ENCODE measurements at places on chromosomes 16 and 17.

GRCh38 chr17:40520991-40521453 is 19.6 kb upstream of the TNS4 start:
- no peak for DNase-seq

DNA sequence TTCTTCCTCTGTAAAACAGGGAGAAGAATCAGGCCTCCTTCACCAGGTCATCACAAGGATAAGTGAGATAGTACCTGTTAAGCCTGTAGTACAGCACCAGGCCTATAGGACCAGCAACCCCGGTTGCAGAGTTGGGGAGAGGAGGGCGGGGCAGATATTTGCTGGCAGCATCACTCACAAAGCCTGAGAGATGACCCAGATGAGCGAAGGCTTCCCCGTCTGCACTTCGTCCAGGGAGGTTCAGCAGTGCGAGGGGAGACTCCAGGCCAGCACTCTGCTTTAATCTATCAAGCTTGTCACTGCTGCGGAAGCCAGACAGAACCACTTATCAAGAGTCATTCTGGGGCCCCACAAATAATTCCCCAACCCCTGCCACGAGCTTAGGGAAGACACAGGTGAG is 15.8 kb upstream of the RBBP6 start:
- DNase-seq = no peak

DNA sequence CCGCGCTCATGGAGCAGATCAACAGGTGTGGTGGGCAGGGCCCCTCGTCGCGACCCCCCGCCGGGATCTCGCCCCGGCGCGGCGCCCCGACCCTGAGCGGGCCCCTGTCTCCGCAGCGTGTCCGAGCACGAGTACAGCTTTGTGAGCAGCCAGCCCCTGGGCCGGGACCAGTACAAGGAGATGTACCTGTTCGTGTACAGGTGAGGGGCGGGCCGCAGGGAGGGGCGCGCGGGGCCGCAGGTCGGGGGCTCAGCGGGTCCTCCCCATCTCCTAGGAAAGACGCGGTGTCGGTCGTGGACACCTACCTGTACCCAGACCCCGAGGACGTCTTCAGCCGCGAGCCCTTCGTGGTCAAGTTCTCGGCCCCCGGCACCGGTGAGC is 848 bp downstream of the DNASE1L2 start:
- DNase-seq = peak; percentile 7

- DNase-seq = no peak
These were observed 22.8 kb downstream of the NUP85 start for GRCh38 chr17:75228305-75228704.

- DNase-seq = no peak
These were observed 6.4 kb upstream of the GGT6 start for GRCh38 chr17:4566785-4567184.

GRCh38 chr17:45016823-45017222 is 34.6 kb downstream of the DCAKD start:
- DNase-seq = no peak

- no peak for DNase-seq
These were observed 98.2 kb upstream of the GNAO1 start for GRCh38 chr16:56093055-56093454.

GRCh38 chr17:63366241-63366566 is 79.9 kb downstream of the CYB561 start:
- no peak for DNase-seq

DNA sequence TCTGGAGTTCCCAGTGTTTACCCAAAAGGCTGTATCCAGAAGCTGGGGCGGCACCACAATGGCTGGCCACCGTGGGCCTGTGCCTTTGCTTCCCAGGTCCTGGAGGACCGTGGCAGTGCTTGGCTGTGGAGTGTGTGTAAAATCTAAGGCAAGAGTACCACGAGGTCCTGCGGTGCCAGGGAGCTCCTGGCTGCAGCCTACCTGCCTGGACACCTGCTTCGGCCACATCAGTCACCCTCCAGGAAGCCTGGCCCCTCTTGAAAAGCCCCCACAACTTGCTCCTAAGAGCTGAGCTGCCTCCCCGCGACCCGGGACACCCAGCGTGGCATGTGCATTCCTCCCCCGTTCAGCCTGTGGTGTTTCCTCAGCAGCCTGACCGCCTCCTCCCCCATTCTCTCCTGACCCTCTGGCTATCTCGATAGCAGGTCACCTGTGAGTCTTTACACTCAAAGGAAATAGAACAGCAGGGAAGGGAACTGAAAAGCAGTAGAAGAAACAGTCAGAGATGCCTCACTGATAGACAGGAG is 7.9 kb downstream of the TIMM22 start:
- DNase-seq = no peak

DNA sequence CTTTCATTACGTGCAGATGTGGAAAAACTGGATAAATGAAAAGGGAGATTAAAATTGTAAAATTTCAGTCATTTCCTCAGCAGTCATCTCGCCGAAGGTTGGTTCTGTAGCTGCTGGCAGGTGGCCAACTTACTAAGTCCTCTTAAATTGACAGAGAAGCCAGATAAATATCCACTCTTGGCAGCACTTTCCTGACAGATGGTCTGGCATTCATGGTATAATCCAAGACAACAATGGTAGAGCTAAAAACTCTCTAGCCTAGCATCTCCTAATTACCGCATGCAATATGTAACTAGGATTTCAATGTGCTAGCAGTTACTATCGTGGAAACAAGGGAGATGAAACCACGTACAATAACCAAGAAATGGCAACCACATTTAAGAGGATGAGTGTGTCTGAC is 306.3 kb downstream of the CNTNAP4 start:
- no peak for DNase-seq

- no peak for DNase-seq
These were observed 308.9 kb upstream of the DYNLRB2 start for GRCh38 chr16:80231888-80232287.

DNA sequence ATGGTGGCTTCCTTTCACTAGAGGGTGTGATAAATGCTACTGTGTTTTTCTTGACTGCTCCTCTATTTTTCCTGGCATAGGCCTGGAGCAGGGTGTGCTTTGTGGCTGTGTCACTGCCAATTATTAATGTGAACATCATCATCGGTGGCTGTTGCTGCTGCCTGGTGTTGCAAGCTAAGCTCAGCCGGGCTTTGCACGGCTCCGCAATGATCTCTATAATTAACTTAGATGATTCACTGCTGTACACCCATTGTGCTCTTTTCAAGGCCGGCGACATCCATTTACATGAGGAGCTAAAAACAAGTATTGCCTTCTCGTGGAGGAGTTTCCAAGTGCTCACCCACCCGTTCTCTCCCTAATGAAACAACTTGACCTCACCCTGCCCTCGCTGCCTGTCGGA is 160.1 kb upstream of the IRX3 start:
- no peak for DNase-seq

- no peak for DNase-seq
These were observed 7.5 kb upstream of the CALB2 start for GRCh38 chr16:71350821-71351557.

GRCh38 chr16:68762996-68763756 is 26.1 kb downstream of the CDH1 start:
- DNase-seq = no peak

GRCh38 chr16:81730090-81731051 is 48.7 kb upstream of the PLCG2 start:
- peak; percentile 77 for DNase-seq

DNA sequence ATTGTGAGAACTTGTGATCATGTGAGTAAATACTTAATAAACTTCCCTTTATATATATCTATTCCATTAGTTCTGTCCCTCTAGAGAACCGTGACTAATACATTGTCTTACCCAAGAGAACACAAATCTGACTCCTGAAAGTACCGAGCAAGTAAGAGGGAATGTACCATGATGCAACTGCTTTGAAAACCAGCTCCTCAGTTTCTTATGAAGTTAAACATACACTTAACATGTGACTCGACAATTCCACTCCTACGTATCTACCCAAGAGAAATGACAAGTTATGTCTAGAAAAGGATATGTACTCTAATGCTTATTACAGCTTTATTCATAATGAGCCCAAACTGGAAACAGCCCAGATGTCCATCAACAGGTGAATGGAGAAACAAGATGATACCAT is 8.8 kb upstream of the GJD3 start:
- DNase-seq = no peak

GRCh38 chr16:88681084-88681680 is 5.1 kb downstream of the SNAI3 start:
- DNase-seq = peak; percentile 91

DNA sequence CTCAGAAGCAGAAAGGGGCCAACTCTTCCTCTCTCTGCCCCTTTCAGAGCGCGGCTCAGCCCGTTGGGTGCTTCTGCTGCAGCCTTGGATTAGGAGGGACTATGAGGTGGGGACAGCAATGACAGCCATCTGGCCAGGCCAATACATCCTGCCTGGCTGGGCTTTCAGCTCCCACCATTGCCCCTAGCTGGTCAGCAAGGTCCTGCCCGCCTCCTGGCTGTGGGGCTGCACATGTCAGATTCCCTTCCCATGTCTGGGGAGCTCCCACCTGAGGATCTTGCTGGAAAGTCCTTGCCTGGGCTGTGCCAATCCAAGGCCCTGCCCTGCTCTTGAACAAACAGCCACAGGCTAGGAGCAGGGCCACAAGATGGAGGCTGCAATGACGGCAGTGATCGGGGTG is 8.3 kb downstream of the TRIM65 start:
- no peak for DNase-seq

DNA sequence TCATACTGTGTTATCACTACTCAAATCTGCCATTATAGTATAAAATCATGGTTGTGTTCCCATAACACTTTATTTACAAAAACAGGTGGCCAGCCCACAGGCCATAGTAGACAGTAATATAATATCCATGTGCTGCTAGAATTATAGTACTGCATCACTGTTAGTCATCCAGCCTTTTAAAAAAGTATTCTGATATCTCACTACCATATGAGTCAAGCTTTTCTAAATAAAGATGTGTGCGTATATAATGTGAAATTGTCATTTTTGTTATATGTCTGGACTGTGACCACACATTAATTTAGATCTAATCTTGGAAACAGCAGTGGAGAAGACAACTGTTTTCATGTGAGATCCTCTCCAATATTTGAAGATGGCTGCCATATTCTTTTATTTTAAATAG is 1049.1 kb upstream of the GOT2 start:
- no peak for DNase-seq

- peak; percentile 7 for DNase-seq
These were observed 12.2 kb downstream of the TSPOAP1 start for GRCh38 chr17:58316260-58316960.

DNA sequence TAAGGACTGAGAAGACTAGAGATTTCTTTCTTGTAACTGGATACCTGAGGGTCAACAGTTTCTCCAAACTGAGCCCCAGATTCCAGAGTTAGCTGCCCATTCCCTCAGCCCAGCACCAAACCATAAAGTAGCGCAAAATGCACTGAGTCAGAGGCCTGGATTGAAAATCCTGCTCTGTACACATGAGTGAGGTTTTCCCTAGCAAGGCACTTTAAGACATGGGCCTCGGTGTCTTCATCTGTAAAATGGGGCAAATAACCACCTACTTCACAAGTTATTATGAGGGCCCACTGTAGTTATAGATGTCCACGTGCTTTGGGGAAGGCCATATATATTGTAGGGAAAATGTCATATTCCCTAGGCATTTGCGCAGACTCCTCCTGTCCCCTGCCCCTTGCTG is 10.3 kb upstream of the DLX4 start:
- no peak for DNase-seq

- DNase-seq = no peak
These were observed 1.5 kb downstream of the TPSG1 start for GRCh38 chr16:1223355-1224214.

GRCh38 chr17:34651402-34651811 is 72.0 kb downstream of the TMEM132E start:
- DNase-seq = no peak

GRCh38 chr17:81253358-81254131 is 14.4 kb downstream of the NDUFAF8 start:
- no peak for DNase-seq

- DNase-seq = no peak
These were observed 19.0 kb upstream of the TMEM204 start for GRCh38 chr16:1514507-1514906.

- DNase-seq = no peak
These were observed 71.5 kb downstream of the GAS7 start for GRCh38 chr17:10126616-10127501.

- no peak for DNase-seq
These were observed 1.7 kb upstream of the TMEM97 start for GRCh38 chr17:28317099-28317965.

DNA sequence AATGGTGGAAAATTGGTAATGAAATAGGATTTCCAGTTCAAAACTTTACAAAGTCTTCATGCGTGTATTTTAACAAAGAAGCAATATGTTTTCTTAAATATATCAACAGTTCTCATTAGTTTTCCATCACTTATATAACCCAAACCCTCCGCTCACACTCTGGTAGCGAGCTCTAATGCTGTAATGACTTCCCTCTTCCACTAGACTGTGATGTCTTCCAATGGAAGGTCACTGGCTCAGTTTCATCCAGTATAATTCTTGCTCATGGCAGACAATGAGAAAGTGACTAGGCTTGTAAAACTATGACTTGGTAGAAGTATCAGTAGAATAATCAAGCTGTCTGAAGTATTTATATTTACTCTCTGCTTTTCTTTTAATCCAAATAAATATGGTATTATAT is 32.8 kb downstream of the NETO2 start:
- DNase-seq = no peak

GRCh38 chr17:47243737-47244598 is 9.7 kb upstream of the ITGB3 start:
- no peak for DNase-seq

DNA sequence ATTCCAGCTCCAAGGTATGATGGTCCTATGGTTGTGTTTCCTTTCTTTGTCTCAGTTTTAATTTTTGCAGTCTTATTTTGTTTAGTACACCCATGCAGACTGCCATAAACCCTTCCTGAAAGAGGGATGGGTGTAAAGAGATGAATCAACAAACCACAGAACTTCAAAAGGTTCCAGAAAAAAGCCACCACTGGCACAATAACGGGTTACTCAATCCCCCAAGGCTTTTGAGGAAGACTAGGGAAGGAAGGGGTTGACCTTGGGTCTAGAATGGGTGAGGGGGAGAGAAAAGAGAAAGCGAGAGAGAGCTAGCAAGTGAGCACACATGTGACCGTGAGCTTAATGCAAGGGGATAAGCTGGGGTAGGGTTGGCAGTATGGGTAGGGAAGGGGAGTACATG is 168.1 kb downstream of the XYLT1 start:
- DNase-seq = no peak

DNA sequence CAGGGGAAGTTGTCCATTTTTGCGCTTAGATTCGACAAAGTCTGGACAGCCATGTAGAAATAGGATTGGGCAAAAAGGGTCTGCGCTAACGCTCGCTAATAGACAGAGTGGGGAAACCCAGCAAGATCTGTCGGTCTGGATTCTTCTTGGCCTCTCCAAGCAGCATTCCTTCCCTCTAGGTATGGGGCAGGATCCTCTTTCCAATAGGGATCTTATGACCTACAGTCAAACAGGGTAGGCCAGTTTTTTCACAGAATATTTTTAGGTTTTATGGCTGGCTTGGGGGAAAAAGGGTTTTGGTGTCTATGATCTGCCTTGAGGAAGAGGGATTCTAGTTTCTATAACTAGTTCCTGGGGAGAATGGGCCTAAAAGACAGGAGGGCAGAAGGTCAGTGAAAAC is 26.0 kb upstream of the GPT2 start:
- DNase-seq = no peak
